ENCODE measurements at places on chromosomes 4 and X.

DNA sequence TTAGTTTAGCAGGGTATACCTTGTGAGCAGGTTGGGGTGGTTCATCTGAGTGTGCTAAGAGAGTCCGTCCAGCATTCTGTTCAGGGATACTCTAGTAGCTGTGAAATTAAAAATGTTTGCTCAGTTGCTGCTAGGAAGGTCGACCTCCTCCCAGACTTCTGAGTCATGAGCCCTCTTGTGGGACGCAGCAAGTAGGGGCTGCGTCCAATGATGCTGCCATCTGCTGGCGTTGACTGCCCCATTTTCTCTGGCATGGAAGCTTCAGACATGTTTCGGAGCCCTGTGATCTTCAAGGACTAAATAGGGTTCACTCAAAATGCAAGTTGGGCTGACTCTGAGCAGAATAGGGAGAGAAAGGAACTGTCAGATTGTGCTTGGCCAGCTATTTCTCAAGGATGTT lies 201.0 kb upstream of the ARSJ start:
- peak; percentile 36 for DNase-seq

DNA sequence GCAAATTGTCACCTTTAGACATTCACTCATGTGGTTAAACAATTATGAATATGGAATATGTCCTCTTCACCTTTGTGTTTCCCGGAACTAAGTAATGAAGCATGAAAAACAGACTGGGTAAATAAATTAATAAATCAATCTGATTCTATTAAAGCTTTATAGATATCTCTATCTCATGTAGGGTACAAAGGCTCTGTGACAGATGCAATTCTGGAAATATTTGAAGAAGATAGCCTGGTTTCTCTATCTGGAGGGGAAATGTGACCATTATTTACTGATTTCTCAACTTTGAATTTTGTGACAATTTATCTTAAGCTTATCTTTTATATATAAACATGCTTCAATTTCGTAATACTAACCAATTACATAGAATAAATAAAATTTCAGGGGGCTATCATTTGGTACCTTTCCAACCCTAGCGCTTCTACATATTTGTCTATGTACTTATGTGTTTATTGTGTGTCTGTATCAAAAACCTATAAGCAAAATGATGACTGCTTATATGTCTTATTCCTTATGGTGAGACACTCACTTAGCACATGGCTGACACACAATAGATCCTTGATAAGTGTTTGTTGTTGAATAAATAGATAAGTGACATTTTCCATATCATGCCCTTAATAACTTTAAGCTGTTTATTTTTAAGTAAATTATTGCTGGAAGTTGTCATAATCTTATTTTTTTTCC lies 9.9 kb downstream of the CTSO start:
- DNase-seq, result no peak

GRCh38 chrX:79117078-79117477 lies 27.4 kb upstream of the GPR174 start:
- no peak for DNase-seq

DNA sequence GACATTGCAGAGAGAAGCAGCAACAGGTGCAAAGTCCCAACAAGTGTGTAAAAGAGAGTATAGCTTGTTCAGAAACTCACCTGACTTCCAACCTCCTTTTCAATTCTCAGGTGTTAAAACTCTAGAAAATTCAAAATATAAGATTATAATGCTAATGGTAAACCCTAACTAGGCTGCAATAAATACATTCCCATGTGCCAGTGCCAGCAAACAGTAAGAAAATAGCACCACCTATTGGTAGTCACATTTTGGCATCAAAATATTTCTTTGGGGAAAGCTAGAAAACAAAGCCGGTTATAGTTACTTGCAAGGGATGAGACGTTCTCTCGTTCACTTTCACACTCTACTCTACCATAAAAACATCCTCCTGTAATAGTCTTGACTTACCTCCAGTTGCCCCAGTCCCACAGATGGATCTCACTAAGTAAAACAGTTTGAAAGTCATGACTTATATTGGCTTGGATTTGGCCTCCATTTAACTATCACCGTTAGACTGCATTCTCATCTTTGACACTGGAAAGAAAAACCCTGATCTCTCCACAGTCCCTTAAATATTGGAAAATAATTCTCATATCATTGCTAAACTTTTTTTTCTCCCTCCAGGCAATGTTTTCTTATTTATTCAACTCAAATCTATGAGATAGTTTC lies 9.6 kb downstream of the BMP3 start:
- peak; percentile 36 for DNase-seq

DNA sequence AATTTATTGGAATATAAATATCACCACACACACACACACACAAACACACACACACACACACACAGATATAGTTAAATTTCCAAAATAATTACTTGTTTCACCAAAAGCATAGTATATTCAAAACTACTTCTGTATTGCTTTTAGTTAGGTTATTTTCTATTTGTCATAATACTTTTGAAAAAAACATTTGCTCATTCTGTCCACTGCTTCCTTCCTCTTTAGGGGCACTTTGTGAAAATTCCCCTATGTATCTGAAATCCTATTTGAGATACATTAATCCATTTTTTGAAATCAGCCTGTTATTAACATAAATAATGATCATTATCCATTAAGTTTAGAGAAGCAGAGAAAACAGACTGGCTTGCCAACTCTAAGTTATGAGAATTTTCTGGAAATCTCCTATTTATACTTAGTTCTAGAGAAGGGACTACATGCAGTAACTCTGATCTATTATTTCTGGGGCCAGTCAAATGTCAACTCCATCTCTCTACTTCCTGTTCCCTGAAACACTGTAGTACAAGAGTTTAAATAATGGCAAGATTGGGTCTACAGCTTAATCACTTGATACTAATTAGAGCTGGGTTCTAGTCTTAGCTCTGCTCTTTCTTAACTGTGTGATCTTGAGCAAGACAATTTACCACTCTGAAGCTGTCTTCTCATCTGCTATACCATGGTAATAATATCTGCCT lies 54.4 kb upstream of the GPR174 start:
- DNase-seq, result no peak

GRCh38 chrX:50747471-50747900 lies 66.5 kb downstream of the SHROOM4 start:
- peak; percentile 93 for DNase-seq

GRCh38 chr4:52251864-52252263 lies 200.8 kb downstream of the SPATA18 start:
- DNase-seq, result peak; percentile 38

GRCh38 chrX:133495464-133496391 lies 80.4 kb upstream of the GPC4 start:
- DNase-seq, result peak; percentile 87

DNA sequence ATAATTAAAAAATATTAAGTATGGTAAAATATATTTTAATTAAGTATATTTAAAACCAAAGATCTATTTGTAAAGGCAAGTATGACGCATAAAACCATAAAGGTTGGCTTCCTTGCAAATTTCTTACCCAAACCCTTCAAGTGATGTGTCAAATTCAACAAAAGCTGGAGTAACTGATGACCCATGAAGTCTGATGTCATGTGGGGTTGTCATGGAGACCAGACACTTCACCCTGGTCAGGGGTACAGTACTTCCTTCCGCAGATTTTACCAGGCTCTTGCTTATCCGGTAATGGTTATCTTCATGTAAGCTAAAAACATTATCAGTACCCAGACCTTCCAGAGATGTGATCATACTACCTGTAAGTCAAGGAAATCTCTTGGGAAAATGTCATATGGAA lies 170.1 kb downstream of the WDFY3 start:
- DNase-seq, result no peak

DNA sequence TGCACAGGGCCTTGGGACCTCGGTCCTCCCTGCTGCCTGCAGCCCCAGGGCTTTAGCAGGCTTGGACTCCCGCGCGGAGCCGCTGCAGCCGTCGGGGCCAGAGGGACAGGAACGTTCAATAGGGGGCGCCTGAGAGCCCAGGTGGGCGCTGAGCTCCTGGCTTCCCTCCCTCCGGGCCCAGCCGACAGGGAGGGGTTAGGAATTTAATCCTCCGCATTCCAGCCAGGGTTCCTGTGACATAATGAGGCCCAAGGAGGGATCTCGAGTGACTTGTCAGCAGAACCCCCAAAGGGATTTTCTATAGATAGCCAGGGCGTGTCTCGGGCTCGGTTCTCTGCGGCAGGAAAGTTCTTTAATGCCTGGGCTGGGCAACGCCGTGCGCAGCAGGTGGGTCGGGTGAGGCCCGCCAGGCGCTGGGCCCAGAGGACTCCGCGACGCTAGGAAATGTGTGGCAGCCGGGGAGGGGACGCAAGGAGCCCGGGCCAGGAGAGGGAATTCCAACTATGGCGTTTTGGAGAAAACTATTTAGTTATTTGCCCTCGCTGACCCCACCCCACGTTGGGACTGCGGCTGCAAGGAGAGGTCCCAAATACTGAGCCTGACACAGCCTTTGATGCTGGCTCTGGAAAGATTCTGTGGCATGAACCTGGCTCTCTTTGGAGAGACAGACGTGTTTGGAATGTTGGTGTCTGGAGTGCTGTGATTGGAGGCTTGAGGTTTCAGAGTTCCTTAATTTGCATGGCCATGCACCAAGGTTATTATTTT lies 285.2 kb upstream of the GATB start:
- DNase-seq, result peak; percentile 20

DNA sequence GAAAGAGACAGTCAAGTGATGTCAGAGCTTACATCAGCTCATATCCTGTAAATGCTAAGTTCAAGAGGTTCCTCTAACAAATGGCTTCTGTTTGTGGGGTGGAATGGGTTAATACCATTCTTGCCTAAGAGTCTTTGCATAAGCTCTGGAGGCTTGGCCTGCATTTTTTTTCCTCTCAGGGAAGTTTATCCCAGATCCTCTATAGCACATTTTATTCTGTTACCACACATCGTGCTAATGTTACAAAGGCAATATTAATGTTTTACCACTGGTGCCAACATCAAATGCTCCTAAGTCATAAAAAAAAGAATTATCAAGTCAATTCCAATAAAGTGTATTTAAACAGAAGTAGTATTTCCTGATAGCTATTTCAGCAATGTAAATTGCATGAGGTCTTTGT lies 2.9 kb upstream of the ADH6 start:
- DNase-seq, result peak; percentile 73

DNA sequence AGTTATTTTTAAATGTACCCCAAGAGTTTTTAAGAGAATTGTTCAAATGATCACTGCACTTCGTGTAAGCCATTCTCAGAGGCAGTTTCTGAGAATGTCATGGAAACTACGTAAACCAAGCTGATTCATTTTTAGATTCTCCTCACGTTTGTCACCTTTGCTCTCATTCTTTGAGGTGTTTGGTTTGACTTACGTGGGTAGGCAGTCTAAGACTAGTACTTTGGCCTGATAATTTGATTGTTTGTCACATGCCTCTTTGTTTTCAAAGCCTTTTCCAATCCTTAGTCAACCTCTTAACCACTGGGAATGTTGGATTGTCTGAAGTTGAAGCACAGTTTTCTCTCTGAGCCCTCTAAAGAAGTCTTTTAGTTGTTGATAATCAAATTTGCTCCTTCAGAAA lies 10.5 kb downstream of the SEPTIN11 start:
- DNase-seq, result no peak

- DNase-seq, result no peak
Measured at GRCh38 chr4:104642521-104642920, 147.8 kb upstream of the CXXC4 start.

GRCh38 chr4:78131403-78131802 lies 74.3 kb downstream of the FRAS1 start:
- DNase-seq, result peak; percentile 70

Measured in AG10803 (cell line).